ENCODE measurements at places on chromosomes 11 and 22.
A peak's percentile ranks its signal among the peaks of the same experiment; 100 is the strongest.

GRCh38 chr11:111772535-111772934 lies 6.3 kb upstream of the PPP2R1B start:
- no peak for DNase-seq

- DNase-seq = no peak
These were observed 8.0 kb downstream of the GNG3 start for GRCh38 chr11:62715150-62716130.

GRCh38 chr11:21811572-21811971 lies 381.3 kb upstream of the ANO5 start:
- no peak for DNase-seq

- no peak for DNase-seq
These were observed 3.1 kb upstream of the MYEOV start for GRCh38 chr11:69290806-69291205.

DNA sequence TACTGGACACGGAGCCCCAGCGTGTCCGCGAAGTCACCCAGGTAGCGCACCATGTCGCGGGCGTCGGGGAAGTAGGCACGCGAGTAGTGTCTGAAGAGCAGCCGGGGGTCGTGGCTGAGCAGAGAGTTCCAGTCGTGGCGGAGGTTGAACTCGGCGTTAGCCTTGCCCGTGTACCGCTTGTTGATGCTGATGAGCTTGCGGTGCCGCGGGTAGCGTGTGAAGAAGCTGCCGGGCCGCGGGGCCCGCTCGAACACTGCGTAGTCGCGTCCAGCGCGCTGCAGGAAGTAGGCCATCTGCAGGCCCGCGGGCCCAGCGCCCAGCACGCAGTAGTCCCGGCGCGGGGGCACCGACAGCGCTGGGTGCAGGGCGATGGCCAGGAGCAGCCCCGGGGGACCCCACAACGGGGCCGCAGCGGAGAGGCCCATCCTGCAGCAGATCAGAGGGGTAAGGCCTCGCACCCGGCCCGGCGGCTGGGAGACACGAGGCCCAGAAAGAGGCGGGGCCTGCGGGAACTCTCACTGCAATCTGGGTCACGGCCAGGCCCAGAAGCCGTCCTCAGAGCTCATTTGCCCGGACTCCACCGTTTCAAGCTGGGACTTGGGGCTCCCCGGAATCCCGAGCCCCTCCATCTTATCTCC lies 723 bp downstream of the FOXRED2 start:
- no peak for DNase-seq

- DNase-seq = peak; percentile 7
These were observed 159.3 kb downstream of the BRD1 start for GRCh38 chr22:49668402-49668801.

GRCh38 chr22:30884211-30885000 lies 84.2 kb downstream of the MORC2 start:
- no peak for DNase-seq

DNA sequence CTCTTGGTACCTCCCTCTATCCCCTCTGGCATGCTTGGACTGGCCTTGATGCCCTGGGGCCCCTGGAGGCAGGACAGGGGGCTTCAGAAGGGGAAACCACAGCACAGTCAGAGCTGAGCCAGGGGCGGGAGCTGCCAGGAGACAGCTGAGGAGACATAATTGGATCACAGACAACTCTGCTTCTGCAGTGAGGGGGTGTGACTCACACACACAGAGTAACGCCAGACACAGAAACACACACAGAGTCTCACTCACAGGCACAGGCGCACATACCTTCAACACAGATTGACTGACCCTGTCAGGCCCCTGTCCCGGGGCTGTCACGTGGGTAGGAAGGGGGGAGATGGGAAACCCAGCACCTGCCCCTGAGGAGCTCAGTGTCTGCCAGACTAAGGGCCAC lies 20.6 kb downstream of the STARD10 start:
- no peak for DNase-seq

DNA sequence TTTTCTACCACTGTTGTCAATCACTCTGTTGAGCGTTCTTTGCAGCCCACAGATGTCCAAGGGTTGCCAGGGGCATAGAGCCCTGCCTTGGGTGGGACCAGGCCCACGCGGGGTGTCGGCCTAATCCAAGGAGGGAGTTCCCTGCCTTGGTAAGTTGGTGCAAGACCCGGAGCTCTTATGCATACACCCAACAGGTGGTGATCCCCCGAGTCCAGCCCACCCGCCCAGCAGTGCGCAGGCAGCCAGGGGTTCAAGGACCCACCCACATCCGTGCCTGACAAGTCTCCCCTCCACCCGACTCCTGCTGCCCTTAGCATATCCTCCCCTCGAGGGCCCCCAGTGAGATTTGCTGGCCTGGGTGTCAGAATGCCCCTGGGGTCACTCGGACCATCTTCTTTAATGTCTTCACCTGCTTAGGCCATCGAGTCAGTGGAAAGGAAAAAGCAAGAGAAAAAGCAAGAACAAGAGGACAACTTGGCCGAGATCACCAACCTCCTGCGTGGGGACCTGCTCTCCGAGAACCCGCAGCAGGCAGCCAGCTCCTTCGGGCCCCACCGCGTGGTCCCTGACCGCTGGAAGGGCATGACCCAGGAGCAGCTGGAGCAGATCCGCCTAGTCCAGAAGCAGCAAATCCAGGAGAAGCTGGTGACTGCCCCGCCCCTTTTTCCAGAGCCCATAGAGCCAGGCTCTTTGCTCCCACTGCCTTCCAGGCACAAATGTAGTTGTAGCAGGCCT lies 12.2 kb downstream of the RIBC2 start:
- DNase-seq = no peak

DNA sequence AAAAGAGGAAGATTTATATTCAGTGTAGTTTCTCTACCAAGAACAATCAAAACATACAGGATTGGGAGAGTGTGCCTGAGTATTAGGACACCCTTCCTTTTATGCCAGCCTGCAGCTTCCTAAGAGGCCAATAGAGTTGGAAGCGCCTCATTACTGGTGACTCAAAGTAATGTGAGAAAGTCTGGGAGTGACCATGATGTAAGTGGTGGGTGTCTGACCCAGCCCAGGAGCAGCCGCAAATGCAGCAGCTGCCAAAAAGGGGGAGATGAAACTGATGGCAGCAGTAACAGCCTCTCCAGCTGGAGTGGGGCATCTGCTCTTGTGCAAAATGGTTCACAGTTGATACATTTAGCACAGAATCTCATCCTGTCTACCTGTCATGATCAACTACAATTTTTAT lies 62.0 kb downstream of the ZNF280B start:
- no peak for DNase-seq

- no peak for DNase-seq
These were observed 3.0 kb downstream of the JAM3 start for GRCh38 chr11:134071766-134072402.

DNA sequence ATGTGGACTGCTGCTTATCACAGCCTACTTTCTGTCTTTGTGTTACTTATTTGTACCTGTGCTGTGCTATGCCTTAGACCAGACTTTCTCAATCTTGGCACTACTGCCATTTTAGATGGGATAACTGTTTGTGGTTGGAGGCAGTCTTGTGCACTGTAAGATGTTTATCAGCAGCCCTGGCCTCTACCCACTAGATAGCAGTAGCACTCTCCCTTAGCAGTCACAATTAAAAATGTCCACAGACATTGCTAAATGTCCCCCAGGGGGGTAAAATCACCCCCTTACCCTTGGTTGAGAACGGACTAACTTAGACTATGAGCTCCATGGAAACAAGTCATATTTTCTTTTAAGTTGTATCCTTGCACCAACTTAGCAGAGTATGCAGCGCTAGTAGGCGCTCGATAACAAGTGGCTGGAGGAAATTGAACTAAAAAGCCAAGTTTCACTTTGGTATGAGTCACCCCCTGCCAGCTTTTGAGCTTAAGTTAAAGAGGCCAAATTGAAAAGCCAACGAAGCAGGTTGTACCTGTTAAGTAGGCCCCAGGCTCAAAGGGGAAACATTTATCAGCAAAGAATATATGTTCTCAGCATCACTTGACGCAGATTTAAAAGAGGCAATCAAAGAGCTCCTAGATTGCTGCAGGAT lies 304.8 kb upstream of the SORL1-AS1 start:
- no peak for DNase-seq

GRCh38 chr22:46287873-46288751 lies 8.6 kb upstream of the GTSE1 start:
- DNase-seq = peak; percentile 62

DNA sequence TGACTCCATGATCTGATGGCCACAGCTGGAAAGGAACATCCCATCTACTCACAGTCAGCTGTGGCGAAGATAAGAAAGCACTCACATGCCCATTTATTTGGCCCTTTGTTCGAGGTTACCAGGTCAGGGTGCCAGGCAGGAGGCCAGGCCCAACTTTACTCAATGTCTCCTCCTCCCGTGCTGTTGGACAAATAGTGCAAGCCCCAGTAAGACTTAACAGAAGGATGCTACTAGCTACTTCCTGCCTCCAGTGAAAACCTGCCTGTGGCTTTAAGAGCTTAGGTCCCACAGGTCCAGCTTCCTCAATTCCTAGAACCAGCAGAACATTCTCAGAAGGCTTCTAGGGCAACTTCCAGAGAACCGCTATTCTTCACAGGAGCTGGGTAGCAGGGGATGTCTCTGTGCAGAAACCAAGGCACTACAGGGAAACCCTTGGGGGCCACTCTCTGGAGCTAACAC lies 12.9 kb upstream of the CRY2 start:
- DNase-seq = peak; percentile 46

DNA sequence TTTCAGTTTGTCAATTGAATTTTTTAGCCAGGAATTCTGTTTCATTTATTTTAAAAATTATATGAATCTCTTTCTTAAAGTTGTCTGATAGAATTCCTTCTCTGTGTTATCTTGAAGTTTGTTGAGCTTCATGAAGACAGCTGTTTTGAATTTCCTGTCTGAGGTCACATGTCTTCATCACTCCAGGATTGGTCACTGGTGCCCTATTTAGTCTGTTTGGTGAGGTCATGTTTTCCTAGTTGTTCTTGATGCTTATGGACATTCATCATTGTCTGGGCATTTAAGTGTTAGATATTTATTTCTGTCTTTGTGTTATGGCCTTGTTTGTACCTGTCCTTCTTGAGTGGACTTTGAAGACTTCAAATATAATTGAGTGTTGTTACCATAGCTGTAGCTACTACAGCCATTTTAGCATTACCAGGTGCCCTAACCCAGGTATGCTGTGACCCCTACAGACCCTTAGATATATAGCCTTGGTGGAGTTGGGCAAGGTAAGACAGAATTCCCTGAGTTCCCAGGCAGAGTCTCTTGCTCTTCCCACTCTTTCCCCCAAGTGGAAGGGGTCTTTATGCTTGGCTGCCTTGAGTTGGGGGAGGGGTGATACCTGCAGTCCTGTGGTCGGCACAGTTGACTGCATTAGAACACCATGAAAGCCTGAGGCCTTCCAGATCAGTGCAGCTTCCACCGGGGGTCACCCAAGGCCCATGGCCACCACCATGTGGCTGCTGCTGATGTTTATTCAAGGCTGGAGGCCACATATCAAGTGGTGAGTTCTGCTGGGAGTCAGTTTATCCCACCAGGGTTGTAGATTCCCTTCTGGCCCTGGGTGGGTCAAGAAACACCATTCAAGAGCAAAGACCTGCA lies 229.6 kb downstream of the DYNC2H1 start:
- no peak for DNase-seq

- no peak for DNase-seq
These were observed 17.3 kb downstream of the ABCC8 start for GRCh38 chr11:17459236-17459896.

DNA sequence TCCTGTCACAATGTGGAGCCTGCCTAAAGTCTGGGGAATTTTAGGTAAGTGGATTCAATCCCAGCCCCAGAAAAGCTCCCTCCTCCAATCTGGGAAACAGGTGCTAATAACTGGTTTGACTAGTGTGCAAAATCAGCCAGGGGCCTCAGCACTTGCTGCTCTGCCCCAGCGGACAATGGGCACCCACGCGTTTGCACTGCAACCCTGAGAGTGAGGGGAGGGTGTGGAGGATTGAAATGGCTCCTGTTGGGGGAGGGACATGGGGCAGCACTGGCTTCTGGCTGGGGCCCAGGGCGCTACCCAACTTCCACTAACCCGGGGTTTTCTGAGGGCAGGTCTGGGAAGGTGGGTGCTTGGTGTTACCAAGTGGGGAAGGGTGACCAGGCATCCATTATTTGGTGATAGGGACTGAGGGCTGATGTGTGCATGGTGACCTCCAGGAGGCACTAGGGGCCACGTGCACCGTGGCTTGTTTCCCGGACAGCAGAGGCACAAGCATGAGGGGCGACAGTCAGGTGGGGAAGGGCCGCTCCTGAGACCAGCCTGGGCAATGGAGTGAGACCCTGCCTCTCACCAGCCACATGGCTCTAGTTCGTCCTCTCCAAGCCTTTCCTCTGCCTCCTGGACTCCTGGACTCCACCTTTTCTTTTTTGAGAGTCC lies 4.3 kb upstream of the PNPLA5 start:
- no peak for DNase-seq

DNA sequence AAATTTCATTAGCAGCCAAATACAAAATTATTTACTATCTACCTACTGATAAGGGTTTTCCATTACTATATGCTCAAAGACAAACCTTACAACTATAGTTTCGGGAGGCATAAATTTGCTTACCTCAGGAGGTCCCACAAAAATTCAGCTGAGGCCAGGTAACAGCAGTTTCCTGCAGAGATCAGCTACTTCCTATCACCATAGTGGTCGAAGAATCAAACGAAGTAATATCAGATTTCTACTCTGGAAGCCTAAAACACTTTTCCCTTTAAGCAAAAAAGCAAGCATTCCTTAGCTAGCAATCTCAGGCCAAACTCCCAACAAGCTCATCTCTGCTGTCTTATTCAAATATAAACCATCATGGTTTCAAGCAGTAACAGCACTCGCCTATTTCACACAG lies 3.1 kb downstream of the NAP1L4 start:
- DNase-seq = peak; percentile 24

DNA sequence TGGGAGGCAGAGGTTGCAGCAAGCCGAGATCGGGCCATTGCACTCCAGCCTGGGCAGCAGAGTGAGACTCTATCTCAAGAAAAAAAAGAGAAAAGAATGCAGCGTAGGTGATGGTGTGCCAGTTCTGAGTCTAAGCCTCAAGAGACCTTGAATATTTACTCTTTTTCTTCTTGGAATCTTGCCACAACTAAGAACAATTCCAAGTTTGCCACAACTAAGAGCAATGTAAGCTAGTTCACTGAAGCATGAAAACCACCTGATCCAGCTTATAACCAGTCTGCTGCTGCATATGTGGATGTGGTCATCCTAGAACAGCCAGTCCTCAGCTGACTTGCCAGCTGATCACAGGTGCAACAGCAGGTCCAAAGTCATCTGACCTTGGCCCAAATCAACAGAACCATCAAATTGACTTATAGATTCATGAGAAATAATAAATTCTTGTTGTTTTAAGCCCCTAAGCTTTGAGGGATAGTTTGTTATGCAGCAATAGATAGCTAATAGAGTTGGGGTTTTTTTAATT lies 25.4 kb upstream of the SEZ6L start:
- DNase-seq = no peak

- no peak for DNase-seq
These were observed 8.7 kb downstream of the CENATAC start for GRCh38 chr11:119006656-119007055.
